Type B pancreatic cell (in vitro differentiated cells): ENCODE measurements at places on chromosomes 6 and 20. TPM values are rescaled to one million over a fixed set of nuclear protein-coding genes. Genes with fewer than 3 reads are reported as not detected.

The SNAP91 gene
- 3.0 and 3.4 TPM in 2 replicates for total RNA-seq

The RAET1G gene
- total RNA-seq = 0.53 and 2.1 TPM in 2 replicates

The PDE7B gene
- 3.9 and 5.1 TPM in 2 replicates for total RNA-seq

The AGER gene
- total RNA-seq = 11.1 and 16.9 TPM in 2 replicates

The GGTLC1 gene
- total RNA-seq = not detected in 2 replicates

The TNFRSF6B gene
- total RNA-seq = not detected in 2 replicates

The VWA7 gene
- total RNA-seq = 6.1 and 6.4 TPM in 2 replicates

The INSM1 gene
- total RNA-seq = 36.0 and 70.2 TPM in 2 replicates

The FKBP1C gene
- total RNA-seq = 0.63 and 0.79 TPM in 2 replicates
